Activated T-helper 1 cell treated with Interleukin-2 at 50 U/mL for 16 hours (primary cell): ENCODE measurements at places on chromosomes 3 and 15.

- DNase-seq = no peak
Observed at GRCh38 chr3:38015485-38015884, 14.0 kb downstream of the PLCD1 start.

DNA sequence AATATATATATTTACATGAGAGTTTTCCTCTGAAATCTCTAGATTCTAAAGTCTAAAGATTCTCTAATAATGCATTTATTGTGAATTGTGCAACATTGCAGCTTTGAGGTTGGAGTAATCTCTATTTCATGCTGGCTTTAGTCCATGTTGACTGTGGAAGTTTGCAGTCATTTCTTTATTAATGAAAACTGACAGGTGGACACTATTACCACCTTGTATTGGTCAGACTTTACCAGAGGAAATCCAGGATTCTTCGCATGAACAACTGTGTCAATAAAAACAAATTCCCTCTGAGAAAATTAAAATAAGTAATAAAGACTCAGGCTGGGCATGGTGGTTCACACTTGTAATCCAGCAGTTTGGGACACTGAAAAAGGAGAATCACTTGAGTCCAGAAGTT is 274.1 kb downstream of the SHQ1 start:
- DNase-seq = no peak

DNA sequence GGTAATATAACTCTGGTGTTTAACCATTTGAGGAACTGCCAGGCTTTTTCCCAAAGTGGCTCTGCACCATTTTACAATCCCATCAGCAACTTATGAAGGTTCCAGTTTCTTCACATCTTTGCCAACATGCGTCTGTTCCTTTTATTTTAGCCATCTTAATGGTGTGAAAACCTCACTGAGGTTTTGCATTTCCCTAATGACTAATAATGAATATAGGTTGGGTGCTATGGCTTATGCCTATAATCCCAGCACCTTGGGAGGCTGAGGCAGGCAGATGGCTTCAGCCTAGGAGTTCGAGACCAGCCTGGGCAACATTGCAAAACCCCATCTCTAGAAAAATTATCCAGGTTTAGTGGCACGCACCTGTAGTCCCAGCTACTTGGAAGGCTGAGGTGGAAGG is 210.6 kb downstream of the TCF12 start:
- no peak for DNase-seq

DNA sequence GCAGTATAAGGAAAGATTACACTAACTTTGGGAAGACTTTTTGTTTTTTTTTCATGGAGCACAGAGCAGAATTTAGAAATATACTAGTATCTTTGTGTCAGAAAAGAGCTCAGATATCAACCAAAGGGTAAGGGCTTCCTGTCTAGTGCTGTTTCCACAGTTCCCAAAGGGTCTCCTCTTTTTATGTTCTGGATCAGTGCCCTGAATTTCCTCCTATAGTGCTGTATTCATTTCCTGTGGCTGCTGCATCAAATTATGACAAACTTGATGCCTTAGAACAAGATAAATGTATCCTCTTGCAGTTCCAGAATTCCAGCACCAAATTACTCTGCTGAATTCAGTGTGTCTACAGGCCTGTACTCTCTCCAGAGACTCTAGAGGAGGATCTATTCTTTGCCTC is 219.8 kb upstream of the THRB start:
- no peak for DNase-seq

DNA sequence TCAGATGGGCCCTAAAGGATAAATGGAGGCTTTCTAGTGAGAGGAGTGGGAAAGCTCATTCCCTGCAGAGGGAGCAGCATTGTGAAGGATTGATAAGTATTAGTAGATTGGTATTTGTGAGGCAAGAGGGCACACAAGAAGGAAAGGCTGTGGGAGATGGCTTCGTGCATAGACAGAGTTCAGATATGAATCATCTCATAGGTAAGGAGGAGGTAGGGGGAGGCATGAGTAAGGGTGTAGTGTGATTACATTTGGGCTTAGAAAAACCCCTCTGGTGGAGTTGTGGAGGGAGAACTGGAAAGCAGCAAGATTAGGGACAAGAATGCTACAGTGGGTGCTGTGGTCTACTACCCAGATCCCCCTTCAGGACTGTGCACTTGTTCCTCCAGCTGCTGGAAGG is 29.6 kb downstream of the ONECUT1 start:
- no peak for DNase-seq

DNA sequence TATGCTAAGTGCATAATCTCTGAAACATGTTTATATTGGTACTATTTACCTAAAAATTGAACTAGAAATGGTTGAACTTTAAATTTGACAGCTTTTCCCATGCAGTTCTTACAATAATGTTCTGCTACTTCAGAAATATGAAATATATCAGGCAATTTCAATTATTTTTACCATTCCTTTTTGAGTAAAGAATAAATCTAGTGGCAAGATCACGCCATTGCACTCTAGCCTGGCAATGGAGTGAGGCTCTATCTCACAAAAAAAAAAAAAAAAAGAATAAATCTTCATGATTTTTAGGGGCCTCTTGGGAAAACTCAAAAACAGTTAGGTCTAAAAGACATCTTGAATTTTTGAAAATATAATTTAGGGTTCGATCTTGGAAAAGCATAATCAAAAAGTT is 10.6 kb upstream of the DNAAF4 start:
- DNase-seq = no peak

GRCh38 chr3:146803745-146804144 is 198.6 kb upstream of the PLSCR5 start:
- no peak for DNase-seq

- DNase-seq = no peak
Observed at GRCh38 chr3:184175981-184176376, 1.3 kb downstream of the AP2M1 start.

- DNase-seq = no peak
Observed at GRCh38 chr15:92392462-92392861, 1.2 kb upstream of the ST8SIA2 start.

DNA sequence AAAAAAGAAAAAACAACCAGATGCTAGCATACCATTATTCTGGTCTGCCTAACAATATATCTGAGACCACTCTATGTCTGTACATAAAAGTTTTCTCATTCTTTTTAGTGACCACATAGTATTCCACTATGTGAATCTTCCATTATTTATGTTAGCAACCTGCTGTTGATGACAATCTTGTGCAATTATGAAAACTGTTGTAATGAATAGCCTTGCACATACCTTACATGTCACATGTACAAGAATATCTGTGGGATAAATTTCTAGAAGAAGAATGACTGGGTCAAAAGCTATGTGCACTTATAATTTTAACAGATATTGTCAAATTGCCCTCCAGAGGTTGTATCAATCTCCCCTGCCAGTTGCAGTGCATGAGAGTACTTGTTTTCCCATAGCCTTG is 62.5 kb downstream of the ARHGAP31 start:
- no peak for DNase-seq

DNA sequence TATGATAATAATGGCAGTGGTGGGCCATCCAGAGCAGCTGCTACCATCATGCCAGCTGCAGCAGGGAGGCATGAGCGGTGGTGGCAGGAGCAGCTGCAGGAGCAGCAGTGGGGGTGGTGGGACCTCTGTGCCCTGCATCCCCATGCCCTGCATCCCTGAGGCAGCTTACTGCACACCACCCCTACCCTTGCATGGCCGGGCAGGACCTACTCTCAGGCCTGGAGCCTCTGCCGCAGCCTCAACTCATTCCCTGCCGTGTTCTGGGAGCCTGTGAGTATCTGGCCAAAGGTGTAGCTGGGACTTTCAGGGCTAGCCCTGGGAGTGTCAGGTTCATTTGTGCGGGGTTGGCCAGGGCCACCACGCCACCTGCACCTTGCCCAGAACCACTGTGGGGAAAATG is 3.3 kb upstream of the XCR1 start:
- no peak for DNase-seq

DNA sequence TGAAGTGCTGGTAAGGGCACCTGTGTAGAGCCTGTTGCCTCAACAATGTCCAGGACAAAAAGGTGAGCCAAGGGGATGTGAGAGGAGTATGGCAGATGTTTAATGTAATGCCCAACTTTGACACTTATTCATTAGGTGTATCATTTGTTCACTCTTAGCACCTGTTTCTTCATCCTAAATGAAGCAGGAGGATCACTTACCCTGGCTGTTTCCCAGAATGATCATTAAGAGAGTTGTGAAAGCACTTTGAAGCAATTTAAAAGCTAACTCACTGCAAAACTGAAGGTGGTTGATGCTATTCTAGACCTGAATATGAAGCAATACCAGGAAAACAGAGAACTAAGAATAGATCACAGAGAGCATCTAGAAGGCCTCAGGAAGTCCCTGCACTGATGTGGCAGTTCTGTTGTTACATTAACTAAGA is 3.4 kb upstream of the HHLA2 start:
- DNase-seq = no peak

- DNase-seq = no peak
Observed at GRCh38 chr15:22960556-22960955, 19.6 kb downstream of the CYFIP1 start.

DNA sequence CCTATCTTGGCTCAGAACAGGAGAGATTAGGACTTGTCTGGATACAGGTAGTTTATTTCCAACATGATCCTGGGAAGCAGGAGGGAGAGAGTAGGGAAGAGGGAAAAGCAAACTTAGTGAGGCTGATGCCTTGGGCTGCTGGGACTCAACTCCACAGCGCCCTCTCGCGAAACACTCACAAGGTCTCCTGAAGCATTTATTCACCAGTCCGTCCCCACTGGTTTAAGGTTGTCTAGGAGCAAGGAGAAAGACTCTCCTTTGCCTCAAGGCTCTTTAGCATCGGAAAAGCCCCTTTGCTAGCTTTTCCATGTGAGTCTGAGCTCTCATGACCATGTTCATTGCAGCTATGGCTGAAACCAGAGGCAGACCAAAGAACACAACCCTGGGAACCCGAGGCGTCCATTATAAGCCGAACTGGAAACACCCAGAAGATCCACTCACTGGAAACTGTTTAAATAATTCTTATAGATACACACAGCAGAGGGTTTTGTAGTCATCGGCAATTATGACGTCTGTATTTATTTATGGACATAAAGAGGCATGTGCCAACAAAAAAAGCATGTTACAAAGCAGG is 244.5 kb downstream of the CD47 start:
- no peak for DNase-seq

GRCh38 chr3:11759996-11760395 is 86.7 kb downstream of the TAMM41 start:
- no peak for DNase-seq

- DNase-seq = no peak
Observed at GRCh38 chr3:94285872-94286271, 223.0 kb downstream of the NSUN3 start.

- no peak for DNase-seq
Observed at GRCh38 chr3:126147932-126148683, 32.3 kb downstream of the ALDH1L1 start.

DNA sequence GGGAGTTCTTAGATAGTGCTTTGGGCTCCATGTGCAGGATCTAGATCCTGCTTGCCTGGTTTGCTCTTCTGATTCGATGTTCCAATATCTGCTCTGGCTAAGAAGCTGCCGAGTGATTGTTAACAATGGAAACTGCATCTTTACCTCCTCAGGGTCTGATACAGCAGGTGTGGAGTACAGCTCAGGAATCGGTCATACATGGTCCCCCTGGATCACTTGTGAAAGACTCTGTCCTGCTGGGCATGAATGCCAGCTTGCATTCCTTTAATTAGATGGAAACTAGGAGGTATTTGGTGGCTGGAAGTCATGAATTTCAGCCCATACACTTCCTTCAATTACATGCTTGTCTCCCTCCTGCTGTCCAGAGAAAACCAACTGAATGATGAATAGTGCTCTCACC is 95.3 kb downstream of the CHRNA7 start:
- no peak for DNase-seq

- no peak for DNase-seq
Observed at GRCh38 chr3:114451561-114452018, 157.8 kb downstream of the TIGIT start.

GRCh38 chr3:146468671-146469149 is 651 bp downstream of the PLSCR2 start:
- no peak for DNase-seq

GRCh38 chr3:5144316-5144994 is 22.4 kb downstream of the ARL8B start:
- DNase-seq = no peak
